GM12878 (cell line): ENCODE measurements at places on chromosomes 6 and 20. TPM values are rescaled to one million over a fixed set of nuclear protein-coding genes. Genes with fewer than 3 reads are reported as not detected.

CCN2 gene
- total RNA-seq = 0.43 and 0.62 TPM in 2 replicates

CLDN20 gene
- not detected in 2 replicates for total RNA-seq

DNA sequence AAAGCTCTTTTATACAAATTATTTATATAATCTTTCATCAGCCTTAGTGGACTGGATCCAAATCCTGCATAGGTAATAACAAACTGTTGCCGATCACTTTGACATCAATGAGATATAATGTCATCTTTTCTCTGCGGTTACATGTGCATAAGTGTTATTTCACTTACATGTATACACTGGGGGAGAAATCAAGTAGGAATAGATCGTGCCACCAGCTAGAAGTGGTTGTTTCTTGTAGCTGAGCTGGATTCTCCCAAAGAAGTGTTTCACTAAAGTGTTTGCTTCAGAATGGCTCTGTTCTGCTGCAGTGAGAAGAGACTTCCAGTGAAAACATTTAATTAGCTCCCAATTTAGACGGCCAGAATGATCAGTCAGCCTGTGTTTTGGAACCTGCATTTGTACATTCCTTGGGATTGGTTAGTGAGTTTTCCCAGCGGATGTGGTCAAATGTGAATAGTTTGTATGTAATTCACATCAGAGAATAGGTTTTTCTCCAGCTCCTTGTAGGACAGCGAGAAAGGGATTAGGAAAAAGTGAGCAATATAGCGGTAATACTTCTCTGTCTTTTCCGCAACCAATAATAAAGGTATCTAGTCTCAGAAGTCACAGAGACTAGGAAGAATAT, 163.1 kb upstream of the CCN2 start:
- DNase-seq = no peak

DNA sequence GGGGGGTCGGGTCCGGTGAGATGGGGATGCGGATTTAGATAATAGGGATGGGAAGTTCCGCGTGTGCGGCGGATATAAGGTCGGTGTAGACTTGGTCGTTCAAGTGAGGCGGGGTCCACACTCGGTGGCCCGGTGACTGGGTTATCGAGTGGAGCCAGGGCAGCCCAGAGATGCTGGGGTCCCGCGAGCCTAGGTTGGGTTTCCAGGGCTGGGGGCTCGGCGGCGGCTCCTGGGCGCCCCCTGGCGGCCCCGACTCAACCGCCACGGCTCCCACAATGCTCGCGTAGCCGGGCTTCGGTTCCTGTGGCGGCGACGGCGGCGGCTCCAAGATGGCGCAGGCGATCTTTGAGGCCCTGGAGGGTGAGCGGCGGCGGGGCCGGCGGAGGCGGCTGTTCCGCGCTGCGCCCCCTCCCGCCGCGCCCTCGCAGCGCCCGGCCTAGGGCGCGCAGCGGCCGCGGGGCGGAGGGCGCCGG, at the start of gene ZNF341:
TSS of gene ZNF341 (plus strand) at position 304 of the 473 bp plus-strand sequence. CDS start at position 330, 26 bp downstream.
- peak; percentile 16 for DNase-seq

GRCh38 chr6:43454696-43455530, 435 bp downstream of the DLK2 start:
- no peak for DNase-seq

DNA sequence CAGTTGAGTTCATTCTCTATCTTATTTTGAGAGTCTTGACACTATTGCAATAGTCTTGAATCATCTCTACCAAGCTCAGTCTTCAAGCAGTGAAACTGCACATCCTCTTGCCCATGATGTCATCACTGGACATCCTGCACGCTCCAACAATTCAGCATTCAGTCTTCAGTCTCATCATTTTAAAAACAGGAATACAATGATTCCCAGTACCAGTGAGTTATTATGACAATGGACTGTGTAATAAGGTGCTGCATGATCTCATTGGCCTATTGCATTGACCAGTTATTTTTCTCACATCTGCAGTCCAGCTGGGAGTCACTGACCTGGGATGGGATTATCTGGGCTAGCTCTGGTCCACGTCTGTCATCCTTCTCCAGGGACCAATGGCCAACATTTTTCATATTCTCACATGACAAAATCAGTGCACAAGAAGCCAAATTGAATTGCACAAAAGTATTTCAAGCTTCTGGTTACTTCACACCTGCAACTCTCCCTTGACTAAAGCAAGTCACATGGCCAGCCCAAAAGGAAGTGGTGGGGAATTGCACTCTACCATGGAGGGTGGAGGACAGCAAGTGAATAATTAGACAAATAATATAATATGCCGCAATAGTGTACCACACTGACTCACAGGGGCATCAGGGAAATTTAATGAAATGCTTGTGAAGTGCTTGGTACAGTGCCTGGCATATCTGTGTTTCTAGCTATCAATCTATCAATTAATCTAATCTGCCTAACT, 6.4 kb upstream of the CST2 start:
- DNase-seq = no peak
